ENCODE measurements at places on chromosomes 3 and 15.

DNA sequence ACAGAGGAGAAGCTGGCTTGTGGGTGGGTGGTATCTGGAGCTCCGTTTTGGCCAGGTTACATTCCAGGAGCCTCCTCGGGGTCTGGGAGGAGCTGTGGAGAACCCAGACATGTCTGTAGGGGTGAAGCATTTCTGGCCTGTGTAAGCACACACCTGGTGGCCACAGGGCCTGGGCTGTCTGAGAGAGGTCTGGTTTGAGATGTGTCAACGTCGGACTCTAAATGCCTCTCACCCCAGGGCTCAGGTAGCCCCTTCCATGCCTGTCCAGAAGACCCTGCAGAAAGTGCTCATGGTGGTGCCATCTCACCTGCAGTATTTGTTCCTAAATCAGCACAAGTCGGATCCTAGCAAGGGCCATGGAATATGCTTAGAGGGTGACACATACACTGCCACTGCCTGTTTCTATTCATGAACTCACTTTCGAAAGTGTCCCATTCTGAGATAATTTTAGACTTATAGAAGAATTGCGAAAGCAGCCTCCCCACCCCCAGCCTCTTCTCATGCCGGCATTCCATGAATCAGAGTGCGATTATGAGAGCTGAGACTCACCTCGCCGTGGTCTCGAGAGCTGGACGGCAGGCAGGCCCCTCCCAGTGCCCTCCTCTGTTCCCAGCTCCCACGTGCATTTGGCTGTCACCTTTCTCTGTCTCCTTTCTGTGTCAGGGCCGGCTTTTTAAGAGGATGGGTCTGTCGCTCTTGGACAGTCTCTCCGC lies 63.7 kb downstream of the KLF15 start:
- DNase-seq, result no peak

DNA sequence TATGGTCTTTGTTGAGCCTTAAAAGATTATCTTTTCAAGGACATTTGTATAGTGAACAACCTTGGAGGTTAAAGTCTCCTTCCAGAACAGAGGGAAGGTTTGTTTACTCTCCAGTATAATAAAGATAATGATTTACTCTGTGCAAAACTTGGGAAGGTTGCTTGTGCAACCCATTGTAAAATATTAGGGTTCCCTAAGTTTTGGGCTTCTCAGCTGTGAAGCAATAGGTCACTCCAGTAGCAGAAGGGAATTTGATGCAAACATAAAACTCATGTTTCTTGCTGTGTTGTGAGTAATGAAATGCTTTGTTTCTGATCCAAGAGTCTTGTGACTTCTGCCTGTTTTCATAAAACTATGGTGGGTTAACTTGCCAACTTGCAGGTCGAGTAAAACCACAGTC lies 177.5 kb downstream of the SUCNR1 start:
- DNase-seq, result no peak

DNA sequence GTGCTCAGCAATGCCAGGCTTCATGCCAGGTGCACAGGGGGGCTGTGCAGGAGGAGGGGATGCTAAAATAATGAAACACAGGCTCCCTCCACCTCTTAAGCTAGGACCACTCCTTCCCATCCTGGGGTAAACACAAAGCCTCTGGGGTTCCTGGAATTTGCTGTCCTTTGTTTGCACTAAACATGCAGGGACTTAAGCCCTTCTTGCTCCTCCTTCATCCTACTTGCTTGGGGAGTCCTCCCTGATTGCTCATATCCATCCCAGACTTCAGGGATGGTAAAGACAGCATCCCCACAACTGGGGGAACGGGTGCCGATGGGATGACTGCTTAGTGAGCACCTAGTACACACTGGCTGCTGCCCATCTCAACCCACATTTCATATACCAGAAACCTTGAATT lies 5.1 kb downstream of the LINGO1 start:
- DNase-seq, result no peak

DNA sequence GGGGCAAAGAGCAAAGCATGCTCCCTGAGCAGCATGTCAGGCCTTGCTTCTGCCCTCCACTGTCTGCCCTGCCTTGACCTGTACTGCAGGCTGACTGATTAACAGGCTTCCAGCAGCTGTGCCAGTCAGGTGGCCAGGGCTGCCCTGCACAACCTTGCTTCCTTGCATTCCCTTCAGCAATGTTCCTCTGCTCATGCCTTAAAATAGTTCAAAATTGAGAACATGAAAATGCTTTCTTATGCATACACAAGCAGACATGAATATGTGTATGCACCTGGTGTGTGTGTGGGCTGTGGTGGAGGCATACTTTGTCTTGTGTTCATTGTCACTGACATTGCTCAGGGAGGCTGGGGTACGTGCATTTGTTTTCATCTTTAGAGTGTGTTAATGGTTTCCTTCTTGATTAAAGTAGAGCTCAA lies 1.2 kb upstream of the SLC22A13 start:
- no peak for DNase-seq

Data from Caki2 (cell line).